NCI-H226 (cell line): ENCODE measurements at places on chromosomes 1 and 21.
A peak's percentile ranks its signal among the peaks of the same experiment; 100 is the strongest.

DNA sequence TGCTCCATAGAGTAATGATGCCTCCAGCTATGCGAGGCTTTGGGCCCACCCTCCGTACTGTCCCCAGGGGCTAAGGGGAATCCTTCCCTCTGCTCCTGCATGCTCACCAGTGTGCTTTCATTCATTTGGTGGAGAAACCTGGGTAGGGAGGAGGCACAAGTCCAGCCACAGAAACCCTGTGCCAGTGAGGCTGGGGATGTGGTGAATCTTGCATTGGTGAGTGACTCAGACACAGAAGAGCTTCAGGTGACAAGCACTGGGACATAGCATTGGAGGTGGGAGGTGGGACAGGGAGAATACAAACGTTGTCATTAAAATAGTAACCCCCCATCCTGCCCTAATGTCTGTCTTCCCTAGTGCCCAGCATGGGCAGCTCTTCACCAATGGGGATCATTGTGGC is 5.2 kb downstream of the FCGR2A start:
- DNase-seq, result no peak

DNA sequence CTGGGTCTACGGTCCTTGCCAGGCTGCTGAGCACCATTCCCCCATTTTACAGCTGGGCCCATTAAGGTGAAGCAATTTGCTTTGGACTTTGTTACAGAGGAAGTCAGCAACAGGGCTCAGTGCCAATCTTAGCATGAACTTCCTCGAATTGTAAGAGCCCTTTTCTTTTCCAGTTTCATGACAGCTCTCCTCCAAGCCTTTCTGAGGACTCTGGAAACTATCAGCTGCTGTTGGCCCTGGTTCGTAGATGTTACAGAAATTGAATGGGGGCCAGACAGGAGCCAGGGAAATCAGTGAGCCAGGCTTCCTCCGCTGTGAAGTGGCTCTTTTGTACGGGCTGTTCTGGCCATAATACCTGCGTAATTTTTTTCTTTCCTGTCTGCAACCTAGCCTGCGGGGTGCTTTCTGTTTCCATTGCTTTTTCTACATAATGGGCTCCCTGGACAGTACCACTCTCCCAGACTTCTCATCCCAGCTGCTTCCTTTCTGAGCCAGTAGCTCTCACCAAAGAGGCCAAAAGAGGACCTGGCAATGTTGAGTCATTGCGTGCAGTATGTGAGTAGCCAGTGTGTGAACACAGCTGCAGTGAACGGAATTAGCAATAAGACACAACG is 386.3 kb downstream of the DISC1 start:
- DNase-seq, result no peak

DNA sequence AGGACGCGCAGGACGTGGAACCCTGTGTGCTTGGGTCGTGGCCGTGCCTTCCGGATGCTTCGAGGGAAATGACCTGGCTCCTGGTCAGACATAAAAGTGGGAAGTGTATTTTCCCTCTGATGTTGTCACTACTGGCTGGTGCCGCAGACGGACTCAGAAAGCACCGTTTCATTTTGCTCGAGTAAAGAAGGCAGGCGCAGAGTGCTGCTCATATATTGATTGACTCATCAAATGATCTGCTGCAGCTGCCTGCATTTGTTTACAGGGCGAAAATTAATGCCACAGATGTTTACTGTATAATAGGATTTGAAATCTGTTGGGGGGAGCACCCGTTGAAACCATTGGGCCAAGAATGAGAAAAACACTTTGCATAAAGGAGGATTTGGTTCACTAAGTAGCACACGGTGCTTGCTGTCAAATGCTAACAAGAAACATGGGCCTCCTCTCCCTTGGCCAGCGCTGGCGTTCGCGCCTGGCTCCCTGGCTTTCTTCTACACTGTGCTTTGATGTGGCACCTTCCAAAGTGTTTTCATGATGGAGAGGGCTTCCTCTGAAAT is 365.5 kb downstream of the CAMTA1 start:
- DNase-seq, result no peak

DNA sequence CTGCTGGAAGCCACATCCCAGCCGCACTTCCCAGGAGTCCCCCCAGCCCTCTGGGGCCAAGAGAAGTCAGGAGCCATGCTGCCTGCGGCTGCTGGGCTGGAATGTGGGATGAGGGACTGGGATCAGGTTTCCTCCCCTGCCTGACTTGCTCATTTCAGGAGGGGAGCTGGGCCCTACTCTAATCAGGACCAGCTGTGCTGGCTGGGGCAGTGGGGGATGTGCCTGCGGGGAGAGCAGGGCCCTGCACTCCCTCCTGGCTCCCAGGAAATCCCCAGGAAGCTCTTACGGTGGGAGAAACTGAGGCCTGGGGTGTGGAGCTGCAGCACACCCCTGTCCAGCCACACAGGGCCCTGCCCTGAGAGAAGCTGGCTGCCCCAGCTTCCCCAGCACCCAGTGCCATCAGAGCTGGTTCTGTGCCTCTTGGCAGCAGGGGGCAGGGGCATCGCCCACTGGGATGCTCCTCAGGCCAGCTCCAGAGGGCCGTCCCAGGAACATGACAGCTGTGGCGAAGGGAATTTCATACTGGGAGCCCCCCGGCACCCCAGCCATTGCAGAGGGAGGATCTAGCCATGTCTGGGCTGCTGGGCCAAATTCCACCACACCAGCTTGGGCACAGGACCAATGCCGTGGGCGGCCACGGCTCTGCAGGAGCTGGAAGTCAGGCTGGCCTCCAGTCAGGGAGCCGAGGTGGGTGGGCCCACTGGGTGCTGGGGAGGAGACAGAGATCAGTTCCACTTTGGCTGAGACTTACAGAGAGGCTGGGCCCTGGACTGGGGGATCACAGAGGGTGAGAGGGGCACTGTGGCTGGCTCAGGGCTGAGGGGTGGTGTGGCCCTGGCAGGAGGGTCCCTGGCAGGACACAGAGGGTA is 21.3 kb upstream of the PRSS38 start:
- peak; percentile 15 for DNase-seq

DNA sequence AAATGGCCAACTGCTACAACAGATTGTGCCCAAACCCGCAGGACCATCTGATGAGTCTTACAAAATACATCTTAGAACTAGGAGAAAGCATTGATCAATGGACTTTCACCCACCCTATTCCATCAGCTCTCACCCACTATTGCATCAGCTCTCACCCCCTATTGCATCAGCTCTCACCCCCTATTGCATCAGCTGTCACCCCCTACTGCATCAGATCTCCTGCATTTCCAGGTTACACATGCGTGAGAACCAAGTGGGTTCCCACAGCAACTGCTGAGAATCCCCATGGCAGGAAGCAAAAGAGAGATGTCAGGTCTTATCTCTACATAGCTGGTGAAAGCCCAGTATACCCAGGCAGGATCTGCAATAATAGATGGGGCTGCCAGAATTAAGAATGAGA is 533.5 kb downstream of the LTN1 start:
- DNase-seq, result no peak
